GM23338 (cell line): ENCODE measurements at places on chromosomes 5 and 9. TPM values are rescaled to one million over a fixed set of nuclear protein-coding genes. Genes with fewer than 3 reads are reported as not detected.
A peak's percentile ranks its signal among the peaks of the same experiment; 100 is the strongest.

DNA sequence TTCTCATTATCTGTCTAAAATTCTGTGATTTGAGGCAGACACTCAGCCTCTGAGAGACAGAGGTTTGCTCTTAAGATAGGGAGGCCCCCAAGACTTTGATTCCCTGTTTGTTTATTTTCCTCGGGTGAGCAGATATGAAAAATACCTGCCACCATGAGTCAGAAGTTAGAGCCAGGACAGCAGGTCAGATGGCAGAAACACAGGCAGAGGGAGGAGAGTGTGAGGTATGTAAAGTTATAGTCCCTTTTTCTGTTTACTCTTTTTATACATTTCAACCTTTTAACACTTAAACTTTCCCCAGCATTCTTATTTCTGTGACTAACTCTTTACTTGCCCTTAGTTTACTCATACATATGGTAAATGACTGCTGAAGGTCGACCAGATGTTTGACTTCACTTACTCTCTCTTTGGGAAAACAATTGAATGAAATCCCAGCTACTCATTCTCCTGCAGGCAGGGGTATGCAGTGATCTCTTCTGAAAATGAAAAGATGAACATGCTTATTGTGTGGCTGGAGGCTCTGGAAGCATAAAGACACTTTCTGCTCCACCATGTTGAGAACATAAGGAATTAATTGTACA, 383.8 kb downstream of the NTRK2 start:
- peak; percentile 11 for DNase-seq

DNA sequence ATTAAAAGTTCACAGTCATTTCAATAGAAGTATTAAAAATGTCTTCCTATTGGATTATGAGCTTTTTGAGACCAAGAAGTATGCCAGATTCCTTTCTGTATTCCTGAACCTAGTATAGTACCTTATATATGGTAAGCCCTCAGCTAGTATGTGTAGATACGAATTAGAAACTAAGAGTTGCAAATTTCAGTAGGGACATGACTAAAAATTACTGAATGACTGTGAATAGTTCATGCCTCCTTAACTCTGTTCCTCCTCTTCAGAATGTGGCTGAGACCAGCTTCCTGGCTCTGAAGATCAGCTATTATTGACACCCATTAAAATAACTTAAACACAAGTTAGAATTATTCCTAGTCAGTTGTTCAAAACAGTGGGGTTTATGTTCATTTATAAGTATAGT, 19.7 kb downstream of the KDM3B start:
- no peak for DNase-seq

- no peak for DNase-seq
Measured at GRCh38 chr9:134372581-134373267, 46.5 kb downstream of the RXRA start.

GRCh38 chr9:136349546-136349945, 14.0 kb downstream of the DNLZ start:
- DNase-seq, result no peak

DNA sequence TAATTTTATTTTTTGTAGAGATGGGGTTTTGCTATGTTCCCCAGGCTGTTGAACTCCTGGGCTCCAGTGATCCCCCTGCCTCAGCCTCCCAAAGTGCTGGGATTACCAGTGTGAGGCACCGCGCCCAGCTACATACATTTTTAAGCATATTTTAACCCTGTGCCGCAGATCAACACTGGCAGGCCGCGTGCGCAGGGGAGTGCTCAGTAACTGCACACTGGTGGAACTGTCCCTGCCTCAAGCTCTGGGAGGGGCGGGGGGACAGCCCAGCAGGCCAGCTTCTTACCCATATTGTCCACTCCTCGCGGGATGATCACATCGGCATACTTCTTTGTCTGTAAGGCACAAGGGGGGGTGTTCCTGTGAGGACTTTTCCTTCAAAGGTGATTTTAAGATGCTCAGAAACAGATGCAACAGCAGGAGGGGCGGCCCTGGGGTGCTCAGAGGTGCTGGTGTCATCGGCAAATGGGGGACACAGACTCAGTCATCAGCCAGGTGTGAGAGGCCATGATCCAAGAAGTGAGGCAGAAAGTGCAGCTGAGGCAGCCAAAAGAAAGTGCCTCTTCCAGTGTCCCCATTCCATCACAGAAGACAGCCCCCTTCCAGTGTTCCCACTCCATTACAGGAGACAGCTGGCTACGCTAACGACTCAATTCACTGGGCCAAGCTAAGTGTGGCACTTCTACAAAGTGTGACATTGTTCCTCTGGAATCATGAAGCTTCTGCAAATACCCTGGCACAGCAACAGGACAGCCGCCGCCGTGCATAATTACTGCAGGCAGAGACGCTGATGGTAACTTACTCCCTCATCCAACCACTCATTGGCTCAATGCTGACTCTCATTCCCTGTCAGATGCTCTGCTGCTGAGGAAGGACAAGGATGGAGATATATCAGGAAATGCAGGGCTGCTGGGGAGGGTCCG, 5.2 kb downstream of the UCK1 start:
- DNase-seq, result no peak

DNA sequence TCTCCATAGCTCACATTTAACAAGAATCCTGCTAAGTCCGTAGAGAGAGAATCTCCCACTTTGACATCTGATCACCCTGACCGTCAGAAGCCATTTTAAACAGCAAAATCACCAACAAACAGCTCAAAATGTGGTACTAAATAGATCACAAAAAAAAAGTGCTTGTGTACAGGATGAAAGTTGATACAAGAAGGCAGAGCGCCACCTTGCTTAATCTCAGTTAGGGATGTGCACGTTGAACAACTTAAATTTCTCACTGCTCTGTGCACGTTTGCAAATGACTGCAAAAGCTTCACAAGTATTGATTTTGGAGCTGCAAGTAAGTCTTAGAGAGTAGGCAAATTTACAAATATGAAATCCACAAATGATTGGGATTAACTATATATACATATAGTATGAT, 63.1 kb upstream of the NREP start:
- no peak for DNase-seq

- DNase-seq, result no peak
Measured at GRCh38 chr5:761854-762710, 22.4 kb downstream of the ZDHHC11B start.

DNA sequence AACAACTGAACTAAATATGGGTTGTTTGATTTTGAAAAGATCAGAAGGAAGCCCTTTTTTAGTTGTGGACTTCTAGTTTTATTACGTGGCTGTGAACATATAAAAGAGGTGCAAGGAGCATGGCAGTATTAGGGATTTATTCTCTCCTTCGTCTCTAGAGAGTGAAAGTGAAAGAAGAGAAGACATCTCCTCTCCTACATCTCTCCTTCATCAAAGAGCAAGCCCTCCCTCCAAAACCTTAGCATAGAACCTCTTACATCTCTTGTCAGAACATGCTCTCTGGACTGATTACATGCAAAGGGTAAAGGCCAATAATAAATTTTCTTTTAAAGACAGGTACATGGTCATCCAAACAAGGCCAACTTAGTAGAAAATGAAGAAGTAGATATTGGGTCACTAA, 184.3 kb upstream of the IRX1 start:
- no peak for DNase-seq

DNA sequence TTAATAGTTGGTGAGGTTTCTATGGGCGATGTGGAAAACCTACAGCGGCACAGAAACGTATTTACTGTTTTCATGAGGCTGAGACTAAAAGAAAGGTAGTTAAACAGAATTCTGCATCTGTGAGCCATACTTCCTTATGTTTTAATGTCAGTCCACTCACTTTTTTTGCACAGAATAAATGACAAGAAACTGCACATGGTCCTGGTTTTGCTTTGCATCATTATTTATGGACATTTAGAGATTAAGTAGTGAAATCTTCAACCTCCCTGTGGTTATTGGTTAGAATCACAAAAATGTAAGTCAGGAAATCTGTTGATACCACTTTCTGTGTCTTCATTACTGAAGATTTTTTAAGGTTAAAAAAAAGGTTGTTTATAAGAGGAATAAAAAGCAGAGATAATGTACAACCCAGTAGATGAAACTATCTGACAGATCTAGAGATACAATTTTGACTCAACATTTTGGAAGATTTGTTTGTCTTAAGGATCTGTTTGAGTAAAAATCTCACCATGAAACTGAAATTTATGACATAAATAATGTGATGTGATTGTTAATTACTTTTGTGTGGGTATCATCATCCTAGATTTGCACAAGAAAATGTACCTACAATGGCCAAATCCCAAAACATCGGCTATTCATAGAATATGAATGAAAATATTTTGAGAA, 2.4 kb downstream of the PRR16 start:
- DNase-seq, result no peak

DNA sequence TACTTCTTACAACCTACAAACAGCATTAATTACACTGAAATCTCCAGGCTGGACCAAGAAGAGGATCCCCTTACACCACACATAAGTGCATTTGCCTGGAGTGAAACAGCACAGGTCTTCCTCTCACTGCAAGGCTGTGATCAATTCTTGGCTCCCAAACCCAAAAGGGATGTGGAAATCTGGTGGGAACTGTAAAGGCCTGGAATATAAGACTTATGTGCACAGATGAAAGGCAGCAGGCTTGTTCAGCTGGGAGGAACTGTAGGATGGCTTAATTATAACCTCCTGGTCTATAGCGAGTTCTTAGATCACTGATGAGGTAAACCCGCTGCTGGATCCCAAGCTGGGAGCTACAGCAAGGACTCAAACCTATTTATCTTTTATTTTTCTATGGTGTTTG, 182.9 kb upstream of the TNC start:
- no peak for DNase-seq

- no peak for DNase-seq
Measured at GRCh38 chr9:89793551-89793950, 188.7 kb downstream of the GADD45G start.

DNA sequence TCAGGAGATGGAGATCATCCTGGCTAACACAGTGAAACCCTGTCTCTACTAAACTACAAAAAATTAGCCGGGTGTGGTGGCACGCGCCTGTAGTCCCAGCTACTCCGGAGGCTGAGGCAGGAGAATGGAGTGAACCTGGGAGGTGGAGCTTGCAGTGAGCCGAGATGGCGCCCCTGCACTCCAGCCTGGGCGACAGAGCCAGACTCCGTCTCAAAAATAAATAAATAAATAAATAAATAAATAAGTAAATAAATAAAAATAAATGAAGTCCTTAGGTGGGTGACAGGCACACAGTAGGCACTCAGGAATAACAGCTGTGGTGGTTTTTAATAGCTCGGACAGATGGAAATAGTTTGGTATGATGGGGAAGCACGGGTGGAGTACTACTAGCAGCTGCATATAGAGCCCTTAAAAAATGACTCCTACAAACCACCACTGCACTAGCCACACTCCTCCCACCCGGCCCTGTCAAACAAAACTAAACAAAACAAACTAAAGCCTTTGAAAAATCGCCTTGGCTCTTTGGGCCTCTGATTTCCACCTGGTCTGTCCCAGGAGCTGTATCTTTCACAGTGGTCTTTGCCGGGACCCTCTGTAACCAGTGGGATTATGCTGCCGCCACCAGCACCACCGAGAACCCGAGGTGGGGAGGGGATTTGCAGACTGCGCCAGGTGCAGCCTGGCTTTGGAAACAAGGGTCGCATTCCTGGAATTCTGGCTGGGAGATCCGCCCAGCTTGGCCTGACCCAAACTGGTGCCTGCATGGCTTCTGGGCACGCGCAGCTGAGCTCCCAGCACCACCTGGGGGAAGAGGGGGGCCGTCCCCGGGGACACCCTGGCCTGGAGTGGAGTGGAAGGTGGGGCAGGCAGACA, 5.1 kb upstream of the WDR5 start:
- DNase-seq, result peak; percentile 93

GRCh38 chr5:151058891-151059489, 21.8 kb downstream of the TNIP1 start:
- no peak for DNase-seq

DNA sequence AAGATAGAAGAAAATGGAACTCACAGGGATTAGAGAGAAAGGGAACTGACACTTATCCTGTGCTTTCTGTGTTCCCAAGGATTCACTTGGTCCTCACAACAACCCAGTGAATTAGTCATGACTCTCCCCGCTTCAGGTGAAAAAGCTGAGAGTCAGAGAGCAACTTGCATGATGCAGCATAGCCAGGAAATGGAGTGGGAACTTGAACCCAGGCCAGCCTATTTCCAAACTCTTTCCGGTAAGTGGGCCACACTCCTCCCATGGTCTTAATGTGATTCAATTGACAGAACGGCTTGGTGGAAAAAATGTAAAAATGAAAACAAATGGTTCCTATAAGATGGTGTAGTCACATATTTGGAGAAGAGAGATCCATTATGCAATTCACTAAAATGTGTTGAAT, 45.9 kb upstream of the CEMIP2 start:
- DNase-seq, result no peak

- DNase-seq, result no peak
Measured at GRCh38 chr5:10600626-10601245, 36.9 kb downstream of the ANKRD33B start.

GRCh38 chr9:34985311-34985899, 4.1 kb upstream of the DNAJB5 start:
- DNase-seq, result peak; percentile 84

GRCh38 chr5:24364711-24365110, 280.1 kb downstream of the CDH10 start:
- DNase-seq, result no peak

GRCh38 chr5:135203593-135204036, 169.6 kb upstream of the PITX1 start:
- peak; percentile 59 for DNase-seq

FAXDC2 gene
- total RNA-seq, result 1.8 and 4.6 TPM in 2 replicates

C5orf58 gene
- total RNA-seq, result 1.0 TPM in 1 of 2 replicates, not detected in the other

IFNA8 gene
- total RNA-seq, result not detected in 2 replicates

ANKDD1B gene
- total RNA-seq, result 0.73 TPM in 1 of 2 replicates, not detected in the other

PCDHB8 gene
- total RNA-seq, result 2.6 and 2.7 TPM in 2 replicates

PLAC8L1 gene
- not detected in 2 replicates for total RNA-seq

QRFP gene
- not detected in 2 replicates for total RNA-seq

PCDHA1 gene
- total RNA-seq, result 1.6 and 3.2 TPM in 2 replicates
